Left forelimb (tissue), 1 donor: ENCODE measurements at places on chromosomes 12 and 14.
A peak's percentile ranks its signal among the peaks of the same experiment; 100 is the strongest.

DNA sequence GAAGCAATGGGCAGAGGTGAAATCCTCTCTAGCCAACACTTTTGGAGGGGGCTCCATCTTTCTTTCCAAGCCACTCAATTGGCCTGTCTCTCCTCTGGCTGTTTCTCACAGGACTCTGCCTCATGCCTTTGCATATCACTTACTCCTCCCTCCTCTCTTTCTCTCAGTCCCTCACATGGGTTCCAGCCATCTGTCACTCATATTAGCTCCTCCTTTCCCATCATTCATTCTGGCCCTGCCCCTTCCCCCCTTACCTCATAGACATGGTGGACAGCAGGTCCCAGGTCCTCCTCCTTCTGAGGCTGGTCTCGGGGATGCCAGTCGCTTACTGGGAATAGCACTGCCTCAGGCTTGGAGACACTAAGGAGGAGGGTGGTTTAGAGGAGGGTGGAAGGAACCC is 16.6 kb upstream of the ZNF385A start:
- no peak for DNase-seq

- DNase-seq, result peak; percentile 53
Measured at GRCh38 chr14:105141486-105142281, 26.9 kb downstream of the JAG2 start.

GRCh38 chr14:69328317-69328716 is 68.4 kb downstream of the GALNT16 start:
- no peak for DNase-seq

DNA sequence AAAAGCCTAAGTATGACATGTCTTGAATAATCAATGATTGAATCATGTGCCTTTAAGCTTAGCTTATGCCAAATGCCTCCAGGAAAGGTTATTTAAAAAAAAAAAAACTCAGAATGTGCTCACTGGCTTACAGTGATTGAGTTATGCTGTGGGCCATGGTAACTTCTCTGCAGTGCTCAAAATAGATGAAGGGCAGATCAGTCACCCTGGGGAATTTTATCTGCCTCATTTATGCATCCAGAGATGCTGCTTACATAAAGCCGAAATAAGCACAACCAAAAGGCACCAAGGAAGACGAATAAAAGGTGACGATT is 118.7 kb upstream of the MDM1 start:
- DNase-seq, result no peak

- no peak for DNase-seq
Measured at GRCh38 chr14:90042496-90043252, 19.1 kb upstream of the KCNK13 start.

DNA sequence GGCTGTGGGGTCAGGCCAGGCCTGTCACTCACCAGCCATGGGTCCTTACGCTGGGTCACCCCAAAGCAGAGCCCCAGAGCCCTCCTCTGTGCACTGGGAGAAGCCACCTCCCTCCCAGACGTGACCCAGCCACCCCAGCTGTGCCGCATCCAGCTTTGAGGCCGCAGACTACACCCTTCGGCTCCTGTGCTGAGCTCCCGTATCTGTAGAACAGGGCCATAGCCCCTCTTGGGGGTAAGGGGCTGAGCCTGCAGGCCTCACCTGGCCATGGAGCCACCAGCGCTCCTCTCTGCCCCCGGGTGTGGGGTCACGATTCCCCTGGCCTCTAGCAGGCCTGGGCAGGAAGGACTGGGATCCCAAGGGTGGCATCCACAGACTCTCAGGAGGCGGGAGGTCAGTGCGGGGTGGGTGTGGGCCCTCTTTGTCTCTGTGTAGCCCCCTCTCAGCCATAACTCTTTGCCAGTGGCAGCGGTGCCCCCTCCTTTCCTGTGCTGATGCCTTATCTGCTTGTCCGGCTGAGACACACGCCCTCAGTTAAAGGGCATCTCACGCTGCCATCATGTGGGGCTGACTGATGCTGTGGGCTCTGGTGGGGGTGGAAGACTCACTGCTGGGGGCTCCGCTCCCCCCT is 16.3 kb downstream of the ASPG start:
- DNase-seq, result no peak

DNA sequence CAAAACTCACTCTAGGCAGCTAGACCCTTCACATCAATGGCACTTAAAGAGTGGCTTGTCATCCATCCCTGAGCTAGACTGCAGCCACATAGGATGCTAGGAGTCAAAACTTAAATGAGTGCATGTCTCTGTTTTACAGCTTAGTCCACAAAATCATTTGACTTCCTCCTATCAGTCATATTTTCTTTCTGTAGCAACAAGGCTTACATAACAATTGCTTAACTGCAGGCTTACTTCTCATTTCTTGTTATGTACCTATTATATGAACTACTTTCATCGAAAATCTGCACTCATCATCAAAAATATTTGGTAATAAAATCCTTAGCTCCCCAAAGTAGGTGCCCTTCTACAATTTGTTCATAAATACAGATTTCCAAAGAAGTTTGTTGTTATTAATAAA is 30.1 kb downstream of the CLEC1A start:
- DNase-seq, result no peak

- DNase-seq, result peak; percentile 76
Measured at GRCh38 chr14:33938131-33938949, 12.5 kb downstream of the EGLN3 start.

GRCh38 chr14:56659964-56660551 is 80.5 kb downstream of the TMEM260 start:
- DNase-seq, result no peak

GRCh38 chr14:80572666-80573065 is 361.4 kb upstream of the DIO2 start:
- no peak for DNase-seq

DNA sequence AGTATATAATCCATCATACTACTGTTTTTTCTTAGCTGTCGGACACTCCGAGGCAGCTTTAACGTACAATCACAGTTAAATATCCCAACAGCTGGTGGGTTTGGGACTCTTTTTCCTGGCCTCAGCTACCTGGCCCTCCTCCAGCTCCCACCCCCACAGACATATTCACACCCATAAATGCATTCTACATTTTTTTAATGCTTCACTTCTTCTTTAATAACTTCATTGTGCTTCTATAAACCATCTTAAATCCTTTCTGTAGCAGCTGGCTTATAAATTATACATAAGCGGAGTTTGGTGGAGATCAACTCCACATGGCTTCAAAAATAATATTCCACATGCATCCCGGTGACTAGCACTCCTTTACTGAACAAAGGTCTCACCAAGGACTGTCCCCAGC is 33.3 kb downstream of the TDG start:
- DNase-seq, result peak; percentile 70

DNA sequence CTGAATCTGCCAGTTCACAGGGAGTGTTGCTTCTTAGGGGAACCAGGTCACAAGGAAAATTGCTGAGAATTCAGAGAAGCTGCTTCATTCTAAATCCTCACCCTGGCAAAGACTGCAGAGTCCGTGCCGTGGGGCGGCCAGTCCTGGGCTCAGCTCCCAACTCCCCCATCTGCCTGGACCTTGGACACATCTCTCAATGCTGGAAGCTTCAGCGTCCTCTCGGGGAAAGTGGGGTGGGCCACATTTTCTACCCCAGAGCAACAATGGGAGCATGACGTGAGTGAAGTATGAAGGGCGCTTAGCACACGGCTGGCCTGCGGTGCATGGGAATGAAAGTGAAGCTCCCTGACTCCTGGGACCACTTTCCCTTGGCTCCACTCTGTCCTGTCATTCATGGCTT is 31.2 kb downstream of the HVCN1 start:
- no peak for DNase-seq

GRCh38 chr12:79766705-79767464 is 76.1 kb upstream of the PAWR start:
- no peak for DNase-seq

DNA sequence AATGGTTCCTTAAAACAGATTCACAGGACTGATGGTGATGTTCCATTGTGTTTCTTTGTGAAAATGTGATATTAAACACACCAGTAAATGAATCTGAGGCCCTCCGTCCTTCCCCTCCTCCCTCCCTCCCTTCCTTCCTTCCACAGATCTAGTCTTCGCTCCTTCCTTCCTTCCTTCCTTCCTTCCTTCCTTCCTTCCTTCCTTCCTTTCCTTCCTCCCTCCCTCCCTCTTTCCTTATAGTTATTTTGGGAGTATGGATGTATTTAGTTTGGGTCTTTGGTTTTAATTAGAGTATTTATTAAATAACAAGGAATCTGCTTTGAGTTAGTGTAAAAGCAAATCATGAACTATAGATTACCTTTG is 410.8 kb downstream of the PCNX1 start:
- no peak for DNase-seq

- DNase-seq, result no peak
Measured at GRCh38 chr14:31895206-31895605, 181.9 kb upstream of the ARHGAP5 start.

DNA sequence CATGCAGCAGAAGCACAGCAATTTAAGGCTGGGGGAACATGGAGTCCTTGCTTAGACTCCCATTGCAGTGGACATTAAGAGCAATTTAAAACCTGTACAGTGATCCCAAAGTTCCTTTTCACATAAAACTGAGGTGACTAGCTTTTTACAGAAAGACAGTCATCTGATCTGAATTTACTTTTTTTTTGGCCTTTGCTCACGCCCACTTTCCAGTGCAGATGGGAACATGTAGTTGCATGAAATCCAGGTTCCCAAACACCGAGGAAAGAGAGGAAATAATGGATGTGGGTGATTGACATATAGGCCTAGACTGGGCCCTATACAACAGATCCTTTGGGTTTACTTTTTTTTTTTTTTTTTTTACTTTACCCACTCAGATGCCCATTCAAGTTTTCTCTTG is 126.4 kb upstream of the PTPRB start:
- no peak for DNase-seq

DNA sequence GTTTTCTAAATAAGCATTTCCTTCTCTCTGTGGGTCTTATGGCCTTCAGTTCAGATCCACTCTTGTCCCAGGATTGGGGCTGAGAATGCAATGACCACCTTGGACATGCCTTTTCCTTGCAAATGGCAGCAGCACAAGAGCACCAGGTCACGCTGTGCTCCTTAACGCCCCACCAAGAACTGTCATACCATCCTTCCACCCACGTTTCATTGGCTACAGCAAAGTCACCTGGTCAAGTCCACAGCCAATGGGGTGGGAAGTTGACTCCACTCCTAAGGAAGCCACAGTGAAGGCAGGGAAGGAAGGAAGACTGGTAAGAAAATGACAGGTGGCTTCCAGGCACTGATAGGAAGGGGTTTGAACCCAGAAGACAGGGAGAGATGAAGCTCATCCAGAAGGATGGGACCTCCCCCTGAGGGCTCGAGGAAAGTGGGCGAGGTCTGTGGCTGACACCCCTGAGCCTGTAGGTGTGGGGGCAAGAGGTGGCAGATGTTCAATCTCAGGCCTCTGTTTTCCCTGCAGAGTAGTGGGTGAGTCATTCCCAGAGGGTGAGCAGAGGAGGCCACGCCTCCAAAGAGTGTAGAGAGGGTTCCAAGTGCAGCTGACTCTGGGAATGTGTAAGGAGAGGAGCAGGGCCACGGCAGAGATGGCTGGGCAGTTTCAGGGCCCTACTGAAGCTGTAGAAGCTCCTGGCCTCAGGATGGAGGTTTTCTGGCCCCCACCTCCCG is 113.5 kb upstream of the VRK1 start:
- DNase-seq, result no peak

GRCh38 chr12:49643961-49644619 is 20.7 kb downstream of the PRPF40B start:
- DNase-seq, result no peak

DNA sequence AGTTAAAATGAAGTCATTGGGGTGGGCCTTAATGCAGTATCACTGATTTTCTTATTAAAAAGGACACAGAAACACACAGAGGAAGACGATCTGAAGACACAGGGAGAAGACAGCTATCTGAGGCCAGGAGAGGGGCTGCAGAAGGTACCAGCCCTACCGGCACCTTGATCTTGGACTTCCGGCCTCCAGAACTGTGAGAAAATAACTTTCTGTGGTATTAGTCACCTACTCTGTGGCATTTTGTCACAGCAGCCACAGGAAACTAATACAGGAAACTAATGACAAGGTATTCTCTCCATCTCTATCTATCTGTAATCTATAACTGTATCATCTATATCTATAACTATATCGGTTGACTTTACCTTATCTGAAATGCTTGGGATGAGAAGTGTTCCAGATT is 1149.5 kb downstream of the BCL11B start:
- DNase-seq, result no peak

GRCh38 chr12:116161588-116161987 is 115.9 kb downstream of the MED13L start:
- DNase-seq, result no peak

DNA sequence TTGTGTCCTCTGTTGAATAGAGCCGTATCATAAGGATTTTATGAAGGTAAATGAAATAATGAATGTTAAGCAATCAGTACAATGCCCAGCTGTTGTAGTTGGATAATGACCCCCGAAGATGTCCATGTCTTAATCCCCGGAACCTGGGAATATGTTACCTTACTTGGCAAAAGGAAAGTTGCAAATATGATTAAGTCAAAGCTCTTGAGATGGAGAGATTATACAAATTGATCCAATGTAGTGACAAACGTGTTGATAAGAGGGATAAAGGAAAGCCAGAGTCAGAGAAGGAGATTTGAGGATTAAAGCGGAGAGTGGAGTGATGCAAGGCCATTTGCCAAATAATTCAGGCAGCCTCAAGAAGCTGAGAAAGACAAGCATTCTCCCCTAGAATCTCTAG is 19.2 kb upstream of the MGAT4C start:
- DNase-seq, result no peak

DNA sequence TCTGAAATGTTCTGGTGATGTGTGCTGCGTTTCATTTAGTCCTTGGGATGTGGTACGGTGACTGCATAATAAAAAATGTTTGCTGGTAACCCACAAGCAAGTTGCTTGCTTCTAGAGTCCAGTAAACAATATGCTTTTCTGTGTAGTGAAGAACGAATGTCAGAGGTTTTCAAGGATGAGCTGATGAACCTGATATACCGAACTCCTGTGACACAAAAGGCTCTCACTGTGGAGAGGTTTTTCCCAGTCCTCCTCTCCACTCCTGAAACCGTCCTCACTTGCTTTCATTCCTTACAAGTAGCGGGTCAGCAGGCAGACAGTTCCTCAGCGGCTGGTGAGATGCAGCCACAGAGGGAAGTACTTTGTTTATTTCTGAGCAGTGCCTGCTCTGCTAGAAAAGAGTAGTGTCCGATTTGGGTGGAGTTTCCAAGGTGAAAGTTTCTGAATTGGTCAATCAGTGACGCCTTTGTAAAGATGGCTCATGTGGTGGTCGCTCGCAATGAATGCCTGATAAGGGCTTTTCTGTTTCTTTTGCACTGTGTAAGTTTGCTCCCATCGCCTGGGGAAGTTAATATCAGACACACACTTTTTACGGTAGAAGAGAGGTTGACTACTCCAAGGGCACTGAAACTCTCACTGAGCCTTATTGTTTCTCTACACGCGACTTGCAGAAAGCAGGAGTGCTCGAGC is 3.0 kb downstream of the ETV6 start:
- no peak for DNase-seq
